ENCODE measurements at places on chromosomes 11 and 22.

DNA sequence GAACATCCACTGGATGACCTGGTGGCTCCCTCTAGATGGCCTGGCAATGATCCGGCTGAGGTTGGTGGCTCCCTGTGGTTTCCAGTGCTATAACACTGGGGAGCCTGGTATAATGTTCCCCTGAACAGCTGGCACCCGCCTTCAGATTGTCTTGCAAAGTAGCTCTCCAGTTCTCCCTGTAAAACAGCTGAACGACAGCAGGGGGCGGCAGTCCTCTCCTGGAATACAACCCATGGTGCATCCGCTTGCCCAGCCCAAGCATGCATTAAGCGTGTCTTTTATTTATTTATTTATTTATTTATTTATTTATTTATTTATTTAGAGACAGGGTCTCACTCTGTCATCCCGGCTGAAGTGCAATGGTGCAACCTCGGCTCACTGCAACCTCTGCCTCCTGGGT is 258.9 kb downstream of the BUD13 start:
- peak; percentile 16 for DNase-seq

DNA sequence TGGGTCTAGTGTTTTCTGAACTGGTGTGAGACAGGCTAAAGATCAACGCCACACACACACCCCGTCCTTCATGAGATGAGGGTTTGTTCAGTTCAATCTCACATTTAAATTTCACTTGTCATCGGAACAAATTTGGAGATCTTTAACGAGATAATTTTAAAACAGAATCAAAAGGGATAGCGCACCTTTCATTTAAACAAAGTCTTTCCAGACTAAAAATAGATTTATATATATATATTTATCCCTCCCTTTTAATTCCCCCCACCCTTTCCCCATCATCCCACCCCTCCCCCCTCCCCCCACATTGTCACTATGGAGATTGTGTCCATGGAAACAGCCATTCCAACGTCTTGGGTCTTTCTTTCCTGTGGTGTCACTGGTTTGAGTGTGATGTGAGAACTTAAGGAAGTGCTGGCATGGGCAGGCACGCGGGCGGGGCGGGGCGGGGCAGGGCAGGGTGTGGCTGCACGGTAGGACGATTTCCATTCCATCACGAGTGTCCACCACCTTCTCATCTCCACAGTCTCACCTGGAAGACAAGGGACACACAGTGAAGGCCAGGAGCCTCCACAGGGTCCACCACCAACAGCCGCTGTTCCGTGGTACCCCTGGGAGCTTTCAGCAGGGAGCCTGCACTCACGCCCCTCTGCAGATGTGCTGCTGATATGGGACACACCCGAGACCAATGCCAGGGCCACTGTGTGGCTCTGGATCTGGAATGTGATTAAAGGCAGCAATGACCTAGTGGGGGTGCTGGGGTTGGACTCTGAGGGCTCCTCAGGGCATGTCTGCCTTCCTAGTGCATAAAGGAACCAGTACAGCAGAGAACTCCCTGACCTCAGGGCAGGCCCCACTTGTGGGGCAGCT is 30.5 kb upstream of the CYP2D6 start:
- no peak for DNase-seq

- DNase-seq: no peak
Measured at GRCh38 chr11:86571273-86571948, 101.0 kb downstream of the ME3 start.

GRCh38 chr11:7098235-7098832 is 9.5 kb downstream of the RBMXL2 start:
- DNase-seq: no peak

GRCh38 chr11:45176996-45177395 is 30.6 kb downstream of the PRDM11 start:
- no peak for DNase-seq

DNA sequence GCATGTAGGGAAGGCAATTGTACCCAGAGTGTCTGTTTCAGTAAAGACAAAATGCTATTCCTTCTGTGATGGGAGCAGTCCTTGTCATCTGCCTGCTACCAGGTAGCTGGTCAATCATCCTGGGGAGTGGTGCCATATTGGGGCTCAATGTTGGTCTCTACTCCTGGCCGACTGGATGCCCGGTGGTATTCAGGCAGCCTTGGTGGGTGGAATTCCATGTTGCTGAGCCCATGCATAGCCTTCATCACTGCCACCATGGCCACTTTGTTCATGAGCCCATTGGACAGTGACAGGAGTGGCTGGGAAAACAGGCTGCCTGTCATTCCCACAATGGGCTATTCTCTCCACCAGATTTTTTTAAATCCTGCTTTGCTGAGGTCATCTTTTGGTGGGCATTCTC is 121.0 kb downstream of the WNT7B start:
- no peak for DNase-seq

DNA sequence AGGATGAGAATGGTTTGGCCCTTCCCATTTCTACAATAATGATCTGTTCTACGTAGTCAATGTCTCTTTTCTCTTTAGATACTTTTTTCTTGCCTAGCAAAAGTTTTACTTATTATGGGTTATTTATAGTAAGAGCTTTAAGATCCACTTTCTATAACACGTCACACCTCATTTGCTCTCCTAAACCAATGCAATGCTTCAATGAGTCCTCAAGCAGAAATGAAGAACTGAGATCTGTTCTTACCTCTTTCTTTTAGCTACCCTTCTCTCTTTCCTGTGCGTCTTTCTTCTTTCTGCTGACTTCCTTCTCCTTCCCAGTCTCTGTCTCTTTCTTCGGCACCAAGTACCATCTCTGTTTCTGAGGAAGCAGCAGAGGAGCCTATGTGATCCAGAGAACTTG is 61.8 kb downstream of the SNX19 start:
- no peak for DNase-seq

- DNase-seq: no peak
Measured at GRCh38 chr11:104944076-104944475, 24.3 kb downstream of the CASP4 start.

- no peak for DNase-seq
Measured at GRCh38 chr11:111542606-111543275, 2.2 kb downstream of the LAYN start.

DNA sequence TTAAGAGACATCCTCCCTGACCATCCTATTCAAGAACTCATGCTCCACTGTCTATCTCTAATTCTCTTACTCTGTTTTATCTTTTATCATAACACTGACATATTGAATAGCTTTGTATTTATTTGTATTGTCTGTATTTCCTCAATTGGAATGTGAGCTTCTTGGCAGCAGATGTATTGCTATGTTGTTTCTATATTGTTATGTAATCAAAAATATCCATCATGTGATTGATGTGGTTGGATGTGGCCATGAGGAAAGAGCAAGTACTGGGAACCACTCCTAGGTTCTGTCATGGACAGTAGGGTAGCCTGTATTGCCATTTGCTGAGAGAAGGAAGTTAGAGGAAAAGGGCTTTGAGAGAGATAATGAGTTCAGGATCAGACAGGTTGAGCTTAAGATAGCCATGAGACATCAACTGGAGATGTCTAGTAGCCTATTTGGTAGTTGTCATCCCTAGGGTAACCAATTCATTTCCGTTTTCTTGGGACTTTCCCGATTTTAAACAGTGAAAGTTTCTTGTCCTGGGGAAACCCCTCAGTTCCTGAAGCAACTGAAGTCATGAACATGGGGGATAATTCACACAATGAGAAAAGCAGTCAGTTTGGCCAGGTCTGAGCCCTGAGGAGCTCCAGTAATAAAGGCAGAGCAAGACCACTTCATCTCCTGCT is 404.5 kb downstream of the INSC start:
- DNase-seq: no peak

- DNase-seq: no peak
Measured at GRCh38 chr22:42399315-42400271, 32.6 kb downstream of the NFAM1 start.

GRCh38 chr11:62046568-62047100 is 77.2 kb upstream of the INCENP start:
- no peak for DNase-seq

DNA sequence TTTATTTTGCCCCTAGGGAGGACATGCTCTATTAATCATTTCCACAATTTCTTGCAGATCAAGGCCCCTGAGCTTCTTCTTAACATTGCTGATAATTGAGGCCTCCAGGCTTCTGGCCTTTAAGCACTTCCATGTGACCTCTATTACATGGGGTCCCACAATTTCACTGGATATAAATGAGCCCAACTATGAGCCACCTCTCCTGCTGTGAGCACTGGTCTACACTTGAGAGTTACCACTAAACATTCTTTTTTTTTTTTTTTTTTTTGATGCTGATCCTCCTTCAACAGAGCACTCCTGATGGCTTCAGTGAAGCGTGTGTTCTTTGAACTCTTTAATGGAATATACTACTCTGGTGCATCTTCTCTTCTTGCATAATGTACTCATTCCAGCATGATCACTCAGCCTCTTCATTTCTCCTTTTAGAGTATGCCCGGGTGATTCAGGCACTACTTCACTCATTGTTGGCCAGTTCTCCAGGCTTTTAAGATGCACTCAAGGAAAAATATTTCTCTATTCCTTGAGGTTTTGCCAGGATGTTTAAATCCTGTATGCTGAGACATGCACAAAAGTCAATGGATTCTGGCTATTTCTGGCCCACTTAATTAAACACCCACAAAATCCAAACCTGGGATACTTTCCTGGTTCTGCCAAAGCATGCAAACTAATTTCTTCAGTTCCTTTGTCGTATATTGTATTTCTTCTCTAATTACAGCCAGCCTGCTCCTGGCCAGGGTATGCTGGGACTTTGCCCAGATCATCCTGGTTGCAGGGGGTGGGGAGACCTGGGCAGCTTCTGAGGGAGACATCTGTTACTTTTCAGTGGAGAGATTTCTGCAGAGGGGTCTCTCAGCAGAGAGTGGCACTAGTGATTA is 257.8 kb upstream of the LUZP2 start:
- DNase-seq: no peak

DNA sequence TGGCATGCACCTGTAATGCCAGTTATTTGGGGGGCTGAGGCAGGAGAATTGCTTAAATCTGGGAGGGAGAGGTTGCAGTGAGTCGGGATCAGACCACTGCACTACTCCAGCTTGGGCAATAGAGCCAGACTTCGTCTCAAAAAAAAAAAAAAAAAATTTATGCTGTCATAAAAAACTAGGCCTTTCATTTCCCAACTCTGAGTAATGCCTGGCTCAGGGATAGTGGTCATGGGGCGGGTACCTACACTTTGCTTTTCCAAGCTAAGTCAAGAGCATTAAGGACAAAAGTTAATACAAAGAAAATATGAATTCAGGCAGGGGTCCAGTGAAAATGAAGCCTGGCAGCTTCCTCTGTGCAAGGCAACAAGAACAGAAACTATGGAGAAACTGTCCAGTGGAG is 16.3 kb downstream of the CPSF7 start:
- no peak for DNase-seq

DNA sequence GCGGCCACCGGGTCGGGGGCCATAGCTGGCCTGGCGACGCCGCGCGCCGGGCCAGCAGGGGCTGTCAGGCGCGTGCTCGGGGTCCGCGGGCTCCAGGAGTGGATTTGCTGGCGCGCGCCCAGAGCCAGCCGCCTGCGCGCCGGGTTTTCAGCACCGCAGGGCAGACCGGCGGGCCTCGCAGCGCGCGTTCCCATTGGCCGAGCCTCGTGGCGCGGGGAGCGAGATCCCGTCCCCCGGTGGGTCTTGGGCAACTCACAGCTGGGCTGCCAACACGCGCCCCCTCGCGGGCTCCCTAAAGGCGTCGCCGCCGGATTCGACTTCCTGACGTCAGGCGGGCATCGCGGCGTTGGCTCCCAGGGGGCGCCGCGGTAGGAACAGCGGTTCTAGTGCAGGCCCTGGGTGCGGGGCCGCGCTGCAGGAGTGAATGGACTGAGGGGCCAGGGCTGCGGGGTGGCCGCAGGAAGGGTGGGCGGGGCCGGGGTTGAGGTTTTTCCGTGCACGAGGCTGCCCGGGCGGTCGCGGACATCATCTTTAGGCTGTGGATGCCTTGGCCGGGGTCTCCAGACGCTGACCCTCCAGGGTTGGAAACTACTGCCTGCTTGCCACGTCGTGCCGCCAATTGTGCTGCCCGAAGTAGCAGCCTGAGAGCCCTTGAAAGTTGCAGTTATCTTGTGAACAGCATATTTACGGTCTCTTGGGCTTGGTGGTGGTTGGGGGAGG is at the start of gene FADS1:
FADS1 (minus strand) TSS at position 268 of the 720 bp plus-strand sequence; CDS start at position 194, 74 bp downstream.
- DNase-seq: peak; percentile 84

DNA sequence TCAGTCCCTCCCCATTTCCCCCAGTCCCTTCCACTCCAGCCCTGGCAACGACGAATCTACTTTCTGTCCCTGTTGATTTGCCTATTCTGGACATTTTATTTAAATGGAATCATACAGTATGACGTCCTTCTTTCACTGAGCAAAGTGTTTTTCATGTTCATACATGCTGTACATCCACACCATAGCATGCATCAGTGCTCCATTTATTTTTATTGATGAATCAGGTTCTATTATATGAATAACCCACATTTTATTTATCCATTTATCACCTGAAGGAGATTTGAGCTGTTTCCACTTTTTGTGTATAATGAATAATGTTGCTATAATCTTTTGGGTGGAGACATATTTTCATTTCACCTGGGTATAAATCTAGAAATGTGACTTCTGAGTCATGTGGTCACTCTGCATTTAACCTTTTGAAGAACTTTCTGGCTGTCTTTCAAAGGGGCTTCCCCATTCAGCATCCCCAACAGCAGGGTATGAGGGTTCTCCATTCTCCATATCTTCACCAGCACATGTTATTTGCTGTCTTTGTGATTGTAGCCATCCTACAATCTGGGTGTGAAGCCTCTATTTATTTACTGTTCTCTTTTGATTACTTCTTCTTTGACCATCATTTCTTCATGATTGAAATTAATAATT is 531.7 kb downstream of the ETS1 start:
- DNase-seq: no peak

GRCh38 chr11:10352921-10353550 is 48.2 kb downstream of the ADM start:
- DNase-seq: no peak

DNA sequence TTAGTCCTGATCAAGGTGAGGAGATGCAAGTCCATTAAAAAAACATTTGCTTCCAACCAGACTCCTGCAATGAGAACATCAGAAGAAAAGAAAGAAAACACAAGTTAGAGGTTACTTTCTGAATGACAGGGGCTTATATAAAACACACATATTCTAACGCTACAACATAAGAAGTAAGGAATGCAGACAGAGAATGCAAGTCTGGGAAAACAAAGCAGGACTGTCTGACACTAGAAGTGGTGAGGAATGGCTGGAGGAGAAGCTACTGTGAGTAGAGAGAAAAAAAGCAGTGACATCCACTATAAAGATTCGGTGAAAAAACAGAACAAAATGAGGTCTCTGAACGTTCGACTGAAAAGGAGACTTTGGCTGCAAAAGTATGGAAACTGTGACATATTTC is 12.3 kb downstream of the TMEM216 start:
- no peak for DNase-seq

DNA sequence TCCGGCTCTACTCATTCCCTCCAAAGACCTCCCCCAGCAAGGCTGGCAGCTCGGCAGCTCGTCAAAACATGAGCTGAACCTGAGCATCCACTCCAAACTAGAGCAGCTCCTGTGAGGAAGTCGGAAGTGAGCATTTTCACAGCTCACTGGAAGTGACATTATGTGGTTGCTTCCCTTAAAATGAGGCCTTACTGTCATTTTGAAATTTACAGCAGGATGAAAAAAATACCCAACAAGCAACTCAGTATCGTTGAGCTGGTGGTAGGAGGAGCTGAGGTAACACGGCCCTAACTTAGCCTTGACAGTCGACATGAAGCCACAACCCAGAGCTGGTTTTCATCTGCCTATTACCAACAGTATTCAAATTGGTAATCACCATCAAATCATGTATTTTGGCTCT is 38.0 kb upstream of the ARFGAP3 start:
- no peak for DNase-seq
